Liver (tissue), 10 donors: ENCODE measurements at places on chromosomes 6 and 20. TPM values are rescaled to one million over a fixed set of nuclear protein-coding genes. Genes with fewer than 3 reads are reported as not detected.

DNA sequence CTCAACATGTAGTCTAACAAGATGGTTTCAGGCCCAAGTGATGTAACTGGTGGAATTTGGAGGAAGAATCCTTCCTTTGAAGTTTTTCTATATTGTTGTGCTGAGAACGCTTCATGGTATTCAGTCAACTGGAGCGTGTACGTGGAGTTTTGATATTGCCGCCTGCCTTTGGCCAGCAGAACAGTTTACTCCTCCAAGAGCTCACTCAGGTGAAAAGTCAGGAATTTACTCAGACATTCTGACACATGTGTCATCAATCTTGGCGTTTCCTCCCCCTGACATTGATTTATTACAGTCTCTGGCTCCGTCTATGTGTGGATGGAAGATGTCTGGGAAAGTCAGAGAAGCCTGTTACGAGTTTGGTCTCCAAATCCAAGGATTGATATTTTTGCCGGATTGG, 19.0 kb upstream of the TGM2 start:
- DNase-seq: no peak

The TEAD3 gene
- total RNA-seq: 1.9 TPM

DNA sequence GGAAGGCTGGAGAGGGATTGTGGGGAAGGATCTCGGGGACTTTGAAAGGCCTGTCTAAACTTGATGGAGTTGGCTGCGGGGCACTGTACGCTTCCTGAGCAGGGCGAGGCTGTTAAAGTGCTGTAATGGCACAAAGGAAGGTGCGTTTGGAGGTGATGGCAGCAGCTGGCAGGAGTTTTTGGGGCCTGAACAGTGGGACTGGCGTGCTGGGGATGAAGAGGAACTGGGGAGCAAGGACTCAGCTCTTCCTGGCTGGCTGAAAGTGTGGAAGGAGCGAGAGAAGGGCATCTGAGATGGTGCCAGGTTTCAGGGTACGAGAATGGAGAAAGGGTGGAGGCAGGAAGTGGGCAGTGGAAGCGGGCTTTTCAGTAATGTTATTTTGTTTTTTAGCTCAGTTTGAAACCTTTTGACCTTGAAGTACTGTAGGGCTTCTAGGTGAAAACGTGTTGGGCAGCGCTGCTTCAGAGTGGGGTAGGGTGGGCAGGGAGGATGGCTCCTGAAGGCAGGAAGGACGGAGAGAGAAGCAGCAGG, 8.0 kb downstream of the TMEM181 start:
- no peak for DNase-seq

GRCh38 chr20:26167499-26167898, 470.8 kb upstream of the ZNF337 start:
- no peak for DNase-seq

- no peak for DNase-seq
Measured at GRCh38 chr20:48409055-48409615, 418.7 kb downstream of the PREX1 start.

The BIRC7 gene
- not detected for total RNA-seq

The BNIP5 gene
- not detected for total RNA-seq

GRCh38 chr6:54802775-54803634, 43.6 kb upstream of the FAM83B start:
- no peak for DNase-seq

DNA sequence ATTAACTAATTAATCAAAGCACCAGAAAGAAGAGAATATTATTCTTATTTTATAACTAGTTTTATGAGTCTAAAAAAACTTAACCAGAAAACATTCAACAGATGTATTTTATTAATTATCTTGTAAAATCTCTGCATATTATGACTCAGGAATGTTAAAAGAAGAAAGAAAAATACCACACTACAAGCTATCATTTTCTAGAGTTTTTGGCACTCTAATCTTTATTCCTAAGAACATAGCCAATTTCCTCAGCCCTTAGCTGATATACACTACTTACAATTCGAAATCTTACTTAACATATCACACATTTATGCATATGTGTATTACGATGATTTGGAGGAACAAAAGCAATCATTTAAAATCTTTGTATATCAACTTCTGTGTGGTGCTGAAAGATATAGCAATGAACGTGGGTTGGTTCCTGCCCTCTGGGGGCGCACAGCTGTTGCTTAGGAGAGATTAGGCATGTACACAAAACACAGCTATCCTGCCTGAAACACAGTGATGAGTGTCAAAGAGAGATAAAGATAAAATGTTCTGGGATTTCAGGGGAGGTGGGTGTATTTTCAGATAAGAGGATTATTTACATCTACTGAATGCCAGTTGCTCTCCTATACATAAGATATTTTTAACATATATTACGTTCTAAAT, 404.5 kb downstream of the SYNE1 start:
- DNase-seq: no peak

DNA sequence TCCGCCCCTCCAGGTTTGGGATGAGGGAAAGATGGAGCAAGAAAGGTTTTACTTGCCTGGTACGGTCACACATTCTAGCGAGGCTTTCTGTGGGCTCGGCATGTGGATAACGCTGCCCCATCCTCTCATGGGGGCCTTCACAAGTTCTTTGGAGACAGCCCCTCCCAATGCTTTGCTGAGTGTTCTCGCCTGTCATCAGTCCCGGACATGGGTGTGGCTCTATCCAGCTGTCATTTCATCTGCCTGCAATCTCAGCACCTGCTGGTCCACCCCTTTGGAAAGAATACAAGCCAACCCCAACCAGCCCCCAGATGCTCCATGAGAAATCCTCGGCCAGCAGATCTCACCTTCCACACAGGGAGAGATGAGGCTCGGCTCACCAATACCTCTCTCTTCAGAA, 30.3 kb upstream of the MDGA1 start:
- no peak for DNase-seq

The ALDH5A1 gene
- 19.8 TPM for total RNA-seq

- no peak for DNase-seq
Measured at GRCh38 chr20:7881551-7881950, 58.7 kb downstream of the HAO1 start.
